Activated CD4-positive, alpha-beta T cell treated with anti-CD3 and anti-CD28 coated beads for 36 hours (primary cell): ENCODE measurements at places on chromosomes 6 and 20. TPM values are rescaled to one million over a fixed set of nuclear protein-coding genes. Genes with fewer than 3 reads are reported as not detected.
A peak's percentile ranks its signal among the peaks of the same experiment; 100 is the strongest.

- peaks cover 5% of the 10 kb centered on the region for H3K27me3 ChIP-seq
- H3K4me3 ChIP-seq, result no peak overlapping the region
- peak; percentile 22 for DNase-seq
- no peaks in the 10 kb centered on the region for H3K4me1 ChIP-seq
Measured at GRCh38 chr6:46410334-46410953, 80.8 kb downstream of the RCAN2 start.

- no peaks in the 10 kb centered on the region for H3K36me3 ChIP-seq
- no peak for DNase-seq
- no peak overlapping the region for H3K4me3 ChIP-seq
Measured at GRCh38 chr6:27608916-27609883, 136.3 kb upstream of the ZNF184 start.

GRCh38 chr20:8490076-8490830, 358.2 kb downstream of the PLCB1 start:
- DNase-seq, result no peak
- H3K4me1 ChIP-seq, result no peaks in the 10 kb centered on the region
- H3K27ac ChIP-seq, result no peak overlapping the region
- no peak overlapping the region for H3K4me3 ChIP-seq
- H3K36me3 ChIP-seq, result no peaks in the 10 kb centered on the region

VSTM2L gene
- not detected for total RNA-seq

DNA sequence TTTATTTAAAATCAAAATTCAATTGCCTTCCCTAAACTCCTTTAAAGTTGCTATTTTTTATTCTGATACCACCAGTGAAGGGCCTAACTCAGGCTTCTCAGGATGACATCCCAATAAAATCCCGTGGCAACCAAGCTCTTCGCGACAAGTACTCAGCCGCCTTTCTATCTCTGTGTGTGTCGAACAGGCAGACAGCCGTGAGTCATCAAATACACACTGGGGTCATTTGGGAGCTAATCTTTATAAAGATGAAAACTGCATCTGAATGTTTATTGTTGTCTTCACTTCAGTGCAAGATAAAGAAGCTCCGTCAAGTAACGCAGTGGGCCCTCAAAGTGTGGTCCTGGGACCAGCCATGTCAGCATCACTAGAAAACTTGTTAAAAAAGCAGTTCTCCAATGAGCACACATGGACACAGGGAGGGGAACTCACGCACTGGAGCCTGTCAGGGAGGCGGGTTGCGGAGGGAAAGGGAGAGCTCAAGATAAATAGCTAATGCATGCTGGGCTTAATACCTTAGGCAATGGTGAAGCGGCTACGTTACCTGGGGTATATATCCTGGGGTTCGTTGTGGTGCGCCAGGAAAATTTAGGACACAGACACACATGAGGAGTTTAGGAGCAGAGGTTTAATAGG, 119.3 kb downstream of the RNF144B start:
- peaks cover 22% of the 10 kb centered on the region for H3K4me1 ChIP-seq
- H3K4me3 ChIP-seq, result no peak overlapping the region
- H3K27me3 ChIP-seq, result peaks cover 5% of the 10 kb centered on the region
- no peaks in the 10 kb centered on the region for H3K36me3 ChIP-seq

LPIN3 gene
- total RNA-seq, result 4.0 TPM

DDO gene
- total RNA-seq, result not detected

DNA sequence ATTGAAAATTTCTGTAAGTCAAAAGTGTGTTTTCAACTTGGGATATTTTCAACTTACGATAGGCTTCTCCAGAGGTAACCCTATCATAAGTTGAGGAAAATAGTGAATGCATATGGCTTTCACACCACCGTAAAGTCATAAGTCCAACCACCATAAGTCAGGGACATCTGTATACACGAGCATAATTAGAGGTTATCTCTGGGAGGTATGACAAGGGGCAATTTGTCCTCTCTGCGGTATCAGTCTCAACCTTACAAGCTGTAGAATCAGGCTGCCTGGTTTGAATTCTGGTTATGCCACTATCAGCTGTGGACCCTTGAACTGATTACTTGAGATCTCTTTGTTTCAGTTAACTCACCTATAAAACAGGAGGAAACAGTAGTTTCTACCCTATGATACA, 202.9 kb upstream of the JARID2 start:
- DNase-seq, result no peak
- H3K4me1 ChIP-seq, result no peaks in the 10 kb centered on the region
- H3K4me3 ChIP-seq, result no peak overlapping the region

DNA sequence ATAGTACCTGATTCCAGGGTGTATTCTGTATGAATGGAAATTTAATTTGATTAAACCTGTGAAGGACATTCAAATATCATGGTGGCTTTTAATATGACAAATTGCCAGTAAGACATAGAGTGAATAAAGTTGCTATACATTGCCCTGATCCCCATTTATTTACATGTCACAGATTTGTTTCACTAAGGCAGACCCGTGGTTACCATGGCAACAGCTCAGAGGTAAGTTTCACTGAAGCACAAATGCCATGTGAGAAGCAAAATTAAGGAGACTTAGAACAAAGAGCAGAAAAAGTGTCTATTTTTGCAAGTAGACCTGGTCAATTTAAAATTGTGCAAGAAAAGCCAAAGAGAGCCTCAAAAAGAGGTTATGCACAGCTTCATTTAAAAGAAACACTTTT, 63.7 kb downstream of the PXDC1 start:
- no peaks in the 10 kb centered on the region for H3K4me1 ChIP-seq
- DNase-seq, result no peak
- H3K4me3 ChIP-seq, result no peak overlapping the region
- H3K36me3 ChIP-seq, result no peaks in the 10 kb centered on the region

DNA sequence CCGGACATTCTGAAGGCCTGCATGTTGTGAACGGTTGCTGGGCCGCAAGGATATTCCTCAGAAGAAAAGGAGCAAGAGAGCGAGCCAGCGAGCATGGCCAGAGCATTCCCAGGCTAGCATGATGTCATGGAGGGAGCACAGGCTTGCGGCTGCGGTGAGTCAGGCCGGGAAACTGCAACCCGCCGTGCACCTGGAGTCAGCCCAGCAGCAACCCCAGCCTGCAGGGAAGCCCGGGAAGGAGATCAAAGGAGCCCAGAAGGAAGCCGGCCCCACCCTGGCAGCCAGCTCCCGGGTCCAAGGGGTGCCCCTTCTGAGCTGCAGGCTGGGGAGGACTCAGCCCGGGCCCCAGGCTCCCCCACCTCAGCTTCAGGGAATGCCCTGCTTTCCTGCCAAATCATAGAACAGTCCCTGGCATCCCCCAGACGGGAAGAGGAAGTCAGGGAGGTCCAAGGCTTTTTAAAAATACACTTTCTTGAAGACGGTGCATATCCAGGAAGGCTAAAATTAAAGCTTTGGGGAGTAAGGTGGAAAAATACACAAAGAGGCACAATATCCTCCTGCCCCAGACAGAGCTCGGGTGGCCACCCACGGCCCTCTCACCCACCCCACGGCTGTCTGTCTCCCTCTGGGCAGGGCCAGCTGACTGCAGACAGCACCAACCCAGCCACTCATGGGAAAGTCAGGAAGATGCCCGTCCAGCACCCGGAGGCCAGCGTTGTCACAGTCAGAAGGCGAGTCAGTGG, 53.7 kb downstream of the BMP7 start:
- H3K4me1 ChIP-seq, result no peaks in the 10 kb centered on the region
- no peak for DNase-seq
- peaks cover 10% of the 10 kb centered on the region for H3K27me3 ChIP-seq
- no peak overlapping the region for H3K4me3 ChIP-seq

HMGN3 gene
- 48.7 TPM for total RNA-seq

- DNase-seq, result no peak
- peaks cover 28% of the 10 kb centered on the region for H3K4me1 ChIP-seq
- no peaks in the 10 kb centered on the region for H3K27me3 ChIP-seq
- no peak overlapping the region for H3K27ac ChIP-seq
- peaks cover 1% of the 10 kb centered on the region for H3K36me3 ChIP-seq
Measured at GRCh38 chr6:119044255-119044654, 34.2 kb downstream of the FAM184A start.

DNA sequence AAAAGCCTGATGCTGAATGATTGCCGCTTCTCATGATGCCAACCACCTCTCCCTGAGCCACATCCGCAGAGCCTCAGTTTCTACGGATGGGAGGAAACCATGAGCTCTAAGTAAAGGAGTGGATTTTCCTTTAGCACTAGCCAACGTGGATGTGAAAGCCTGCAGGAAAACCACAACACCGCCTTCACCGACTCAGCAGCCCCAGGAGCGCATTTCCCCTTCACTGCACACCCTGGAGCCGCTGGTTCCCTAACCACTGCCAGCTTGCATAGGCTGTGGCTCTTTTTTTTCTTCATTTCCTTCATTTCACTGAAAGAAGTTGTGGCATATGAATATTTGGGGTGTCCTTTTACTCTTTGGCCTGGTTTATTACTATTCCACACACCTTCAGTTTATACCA, 50.5 kb upstream of the SSTR4 start:
- H3K27me3 ChIP-seq, result peaks cover 4% of the 10 kb centered on the region
- no peak overlapping the region for H3K27ac ChIP-seq
- no peaks in the 10 kb centered on the region for H3K4me1 ChIP-seq
- no peaks in the 10 kb centered on the region for H3K36me3 ChIP-seq

DNA sequence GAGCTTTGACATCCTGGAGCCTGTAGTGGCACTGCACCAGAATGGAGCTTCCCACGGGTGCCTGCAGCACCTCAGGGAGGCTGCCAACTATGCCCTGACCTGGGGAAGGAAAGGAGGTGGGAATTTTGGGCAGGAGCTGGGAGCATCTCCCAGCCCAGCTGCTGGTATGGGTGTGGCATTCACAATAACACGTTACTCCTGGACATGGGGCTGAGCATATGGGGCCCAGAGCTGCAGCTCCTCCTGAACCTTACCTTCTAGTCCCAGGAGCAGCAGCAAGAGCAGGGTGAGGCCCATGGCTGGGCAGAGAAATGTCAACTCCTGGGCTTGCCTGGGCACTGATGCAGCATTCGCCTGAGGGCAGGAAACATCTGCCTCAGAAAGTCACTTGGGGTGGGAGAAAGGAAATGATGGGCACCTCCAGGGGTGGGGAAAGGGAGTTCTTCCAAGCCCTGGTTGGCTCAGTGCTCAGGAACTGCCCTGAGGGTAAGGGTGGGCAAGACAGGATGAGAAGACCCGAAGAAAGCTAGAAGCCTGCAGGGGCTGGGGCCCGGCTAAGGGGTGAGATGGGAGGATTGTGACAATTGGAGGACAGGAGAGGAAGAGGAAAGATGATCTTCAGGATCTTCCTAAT, at the start of gene TREML1:
Gene TREML1, minus strand, starts transcription at position 356 of the 634 bp plus-strand sequence. Its CDS starts 59 bp downstream, at position 297.
- H3K4me3 ChIP-seq, result no peak within 1 kb of the TSS
- no peak within 1 kb of the TSS for H3K27ac ChIP-seq
- DNase-seq, result no peak

FAXC gene
- total RNA-seq, result 0.16 TPM

- no peak overlapping the region for H3K4me3 ChIP-seq
- peaks cover 24% of the 10 kb centered on the region for H3K27me3 ChIP-seq
- no peaks in the 10 kb centered on the region for H3K36me3 ChIP-seq
- DNase-seq, result no peak
- peaks cover 10% of the 10 kb centered on the region for H3K4me1 ChIP-seq
Measured at GRCh38 chr6:36836111-36837021, 2.9 kb downstream of the CPNE5 start.

- H3K27me3 ChIP-seq, result no peaks in the 10 kb centered on the region
- no peak overlapping the region for H3K27ac ChIP-seq
- H3K36me3 ChIP-seq, result no peaks in the 10 kb centered on the region
Measured at GRCh38 chr20:40993794-40994540, 34.7 kb upstream of the TOP1 start.

GRCh38 chr6:35058865-35059522, 82.1 kb downstream of the TCP11 start:
- no peak overlapping the region for H3K4me3 ChIP-seq
- H3K27ac ChIP-seq, result no peak overlapping the region
- H3K27me3 ChIP-seq, result no peaks in the 10 kb centered on the region
- DNase-seq, result no peak
- peaks cover 4% of the 10 kb centered on the region for H3K4me1 ChIP-seq
- no peaks in the 10 kb centered on the region for H3K36me3 ChIP-seq

ACSS1 gene
- 10.7 TPM for total RNA-seq

- no peaks in the 10 kb centered on the region for H3K27me3 ChIP-seq
- no peak overlapping the region for H3K27ac ChIP-seq
- no peaks in the 10 kb centered on the region for H3K4me1 ChIP-seq
- H3K36me3 ChIP-seq, result no peaks in the 10 kb centered on the region
- no peak overlapping the region for H3K4me3 ChIP-seq
- DNase-seq, result no peak
Measured at GRCh38 chr6:139392794-139393193, 18.3 kb upstream of the CITED2 start.

DNA sequence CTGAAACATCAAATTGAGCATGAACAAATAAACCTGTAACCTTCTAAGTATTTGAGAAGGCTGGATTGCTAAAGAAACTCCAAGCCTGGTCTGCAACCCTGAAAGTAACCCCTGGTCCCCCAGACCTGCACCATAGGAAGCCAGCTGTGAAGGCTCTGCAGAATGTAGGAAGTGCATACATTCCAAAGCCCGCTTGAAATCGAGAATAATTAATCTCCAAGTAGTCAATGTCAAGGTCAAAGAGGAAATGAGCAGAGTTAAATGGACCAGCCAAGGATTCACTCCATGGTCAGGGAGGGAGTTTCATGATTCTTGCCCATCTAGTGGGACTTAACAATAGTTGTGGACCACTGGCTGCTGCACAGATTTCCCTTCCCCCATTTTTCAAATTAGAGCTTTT, 107.6 kb upstream of the RNF24 start:
- no peaks in the 10 kb centered on the region for H3K36me3 ChIP-seq
- no peak for DNase-seq
- peaks cover 19% of the 10 kb centered on the region for H3K27me3 ChIP-seq
- H3K4me3 ChIP-seq, result no peak overlapping the region
- H3K4me1 ChIP-seq, result no peaks in the 10 kb centered on the region
- no peak overlapping the region for H3K27ac ChIP-seq

C20orf202 gene
- total RNA-seq, result not detected
